ENCODE measurements at places on chromosomes 1 and 21. TPM values are rescaled to one million over a fixed set of nuclear protein-coding genes. Genes with fewer than 3 reads are reported as not detected.

The LY9 gene
- not detected for total RNA-seq

The SLC2A5 gene
- 2.0 TPM for total RNA-seq

The KCNE2 gene
- not detected for total RNA-seq

The TIAM1 gene
- total RNA-seq: 2.9 TPM

The APOBEC4 gene
- total RNA-seq: not detected

The AMY1C gene
- not detected for total RNA-seq

The TNNT2 gene
- total RNA-seq: not detected

The KIF1B gene
- 31.1 TPM for total RNA-seq

The SYF2 gene
- total RNA-seq: 34.9 TPM

The KRTAP7-1 gene
- not detected for total RNA-seq

The KRTAP19-3 gene
- not detected for total RNA-seq

The HPCAL4 gene
- total RNA-seq: not detected

The RAB25 gene
- total RNA-seq: not detected

The SLC9C2 gene
- total RNA-seq: not detected

The RGL1 gene
- total RNA-seq: 25.3 TPM

The ARHGEF10L gene
- total RNA-seq: 17.2 TPM

The RNU1-1 gene
- total RNA-seq: under 0.01 TPM

The NECTIN4 gene
- under 0.01 TPM for total RNA-seq

The DISP3 gene
- not detected for total RNA-seq

The LYPD8 gene
- not detected for total RNA-seq

The TPM3 gene
- total RNA-seq: 890 TPM

The DMRTA2 gene
- total RNA-seq: 0.15 TPM

The TEKT2 gene
- 0.15 TPM for total RNA-seq

The LRRC71 gene
- not detected for total RNA-seq

The SHISA4 gene
- total RNA-seq: 15.3 TPM

The PRUNE1 gene
- total RNA-seq: 9.8 TPM

The LCE2C gene
- not detected for total RNA-seq

The ANGPTL7 gene
- total RNA-seq: 1.7 TPM

The PRCC gene
- total RNA-seq: 15.4 TPM

The LCE2B gene
- not detected for total RNA-seq

The NCMAP gene
- total RNA-seq: not detected

The AMY1B gene
- not detected for total RNA-seq

The KCNK2 gene
- 5.2 TPM for total RNA-seq

The DYNLT5 gene
- total RNA-seq: 0.33 TPM

The KIAA0040 gene
- total RNA-seq: 0.17 TPM

The TM2D1 gene
- 54.4 TPM for total RNA-seq

The CYP4A22 gene
- not detected for total RNA-seq

The AMY1A gene
- not detected for total RNA-seq

The FAM72D gene
- 1.3 TPM for total RNA-seq

The MRPS21 gene
- 30.4 TPM for total RNA-seq

The PRRX1 gene
- total RNA-seq: 270 TPM

The SIK1 gene
- total RNA-seq: 0.33 TPM

The OR2T6 gene
- not detected for total RNA-seq

The RAVER2 gene
- total RNA-seq: 4.6 TPM

The BEND5 gene
- not detected for total RNA-seq

The MCOLN2 gene
- 3.5 TPM for total RNA-seq

The NUAK2 gene
- 2.8 TPM for total RNA-seq

All from smooth muscle cell of trachea (primary cell).